ENCODE measurements at places on chromosomes 1 and 21.

- no peak for DNase-seq
Measured at GRCh38 chr1:182191381-182192115, 130.0 kb upstream of the ZNF648 start.

DNA sequence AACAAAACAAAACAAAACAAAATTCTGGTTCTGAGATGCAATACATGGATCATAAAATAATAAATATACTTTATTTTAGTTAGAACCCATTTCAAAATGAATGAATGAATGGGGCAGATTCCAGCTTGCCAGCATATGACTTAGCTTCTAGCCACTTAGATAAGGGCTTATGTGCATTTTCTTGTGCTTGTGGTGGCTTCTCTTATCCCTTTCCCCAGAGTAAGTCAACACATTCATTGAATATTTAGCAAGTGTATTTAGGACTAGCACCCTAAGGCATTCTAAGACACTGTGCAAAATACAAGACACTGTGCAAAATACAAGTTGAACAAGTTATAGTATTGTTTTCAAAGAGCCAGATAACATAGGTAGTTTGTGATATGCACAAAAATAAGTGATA, 4.7 kb downstream of the ADIPOR1 start:
- no peak for DNase-seq

GRCh38 chr1:111826278-111826677, 70.6 kb downstream of the DDX20 start:
- DNase-seq = no peak

DNA sequence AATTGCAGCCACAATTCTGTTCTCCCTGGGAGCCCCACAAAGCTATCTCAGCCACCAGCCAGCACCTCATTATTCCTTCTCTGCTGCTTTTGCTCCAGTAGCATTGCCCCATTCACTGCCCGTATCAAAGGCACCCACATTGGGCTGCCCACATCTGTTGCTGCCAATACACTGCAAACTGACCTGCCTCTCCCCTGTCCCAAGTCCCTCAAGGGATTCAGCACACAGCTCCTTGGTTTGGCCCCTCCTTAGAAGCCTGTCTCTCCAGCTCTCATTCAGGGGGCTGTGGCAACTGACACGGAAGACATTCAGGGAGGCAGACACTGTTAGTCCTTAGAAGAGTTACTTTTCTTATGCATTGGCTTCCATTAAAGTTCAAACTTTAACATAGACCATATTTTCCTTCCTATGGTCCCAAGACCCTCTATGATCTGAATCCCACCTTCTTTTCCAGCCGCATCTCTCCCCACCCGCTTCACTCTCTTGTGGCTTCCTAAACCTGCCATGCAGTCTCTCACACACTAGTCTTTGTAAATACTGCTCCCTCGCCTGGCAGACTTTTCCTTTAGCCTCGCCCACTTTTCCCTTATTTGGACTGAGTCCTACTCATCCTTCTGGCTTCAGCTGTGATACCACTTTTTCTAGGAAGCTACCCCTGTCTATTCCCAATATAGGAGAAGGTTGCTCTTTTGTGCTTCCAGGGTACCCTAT, 19.3 kb upstream of the KLHDC8A start:
- no peak for DNase-seq

GRCh38 chr1:89310505-89310904, 37.8 kb upstream of the GBP5 start:
- DNase-seq = no peak

- DNase-seq = no peak
Measured at GRCh38 chr1:107941531-107941930, 23.4 kb downstream of the VAV3 start.

GRCh38 chr1:171509191-171509590, 23.9 kb downstream of the PRRC2C start:
- no peak for DNase-seq

GRCh38 chr1:185969524-185969991, 235.4 kb downstream of the HMCN1 start:
- DNase-seq = no peak

DNA sequence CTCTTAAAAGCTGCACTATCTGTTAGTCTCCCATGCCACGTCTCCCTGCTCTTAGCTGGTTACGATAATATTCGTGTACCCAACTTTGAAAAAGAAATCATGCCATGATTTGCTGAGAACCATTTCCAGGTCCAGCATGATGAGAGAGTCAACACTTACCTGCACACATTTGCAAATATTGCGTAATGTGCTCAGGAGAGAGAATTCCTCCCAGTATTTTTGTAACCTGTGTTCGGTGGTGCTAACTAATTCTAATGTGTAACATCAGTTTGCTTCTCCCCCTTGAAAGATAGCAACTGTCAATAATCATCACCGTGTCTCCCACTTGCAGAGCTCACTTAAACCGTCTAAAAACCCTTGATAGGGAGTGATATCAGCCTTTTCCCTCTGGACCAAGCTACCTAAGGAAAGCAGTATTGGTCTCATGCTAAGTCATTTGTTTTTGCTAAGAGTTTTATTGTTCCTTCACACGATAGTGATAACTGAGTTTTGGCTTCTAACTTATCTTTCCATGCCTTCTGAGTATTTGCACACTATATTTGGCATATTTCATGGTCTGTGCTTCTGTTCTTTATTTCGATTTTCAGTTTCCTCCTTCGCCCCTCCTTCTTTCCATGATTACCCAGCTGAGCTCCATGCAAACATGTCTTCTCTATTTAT, 61.1 kb upstream of the IRF2BP2 start:
- no peak for DNase-seq

GRCh38 chr1:18109058-18109755, 1.6 kb downstream of the IGSF21 start:
- DNase-seq = no peak

DNA sequence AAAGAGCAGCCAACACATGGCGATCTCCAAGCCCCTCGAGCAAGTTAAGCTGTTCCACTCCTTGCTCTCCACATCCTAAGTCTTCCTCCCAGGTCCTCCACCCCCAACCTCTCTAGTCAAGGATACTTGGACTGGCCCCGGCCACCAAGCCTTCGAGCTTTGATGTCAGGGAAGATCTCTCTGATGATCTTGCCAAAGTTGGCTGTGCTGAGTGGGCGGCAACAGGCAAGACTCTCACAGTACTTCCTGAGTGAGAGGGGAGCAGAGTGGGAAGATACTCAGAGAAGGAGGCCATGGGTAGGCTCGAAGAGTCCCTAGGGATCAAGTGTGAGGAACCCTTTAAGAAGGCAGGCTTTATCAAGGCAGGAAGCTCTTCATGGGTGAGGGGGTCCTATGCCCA, 2.8 kb downstream of the RFX5 start:
- no peak for DNase-seq

DNA sequence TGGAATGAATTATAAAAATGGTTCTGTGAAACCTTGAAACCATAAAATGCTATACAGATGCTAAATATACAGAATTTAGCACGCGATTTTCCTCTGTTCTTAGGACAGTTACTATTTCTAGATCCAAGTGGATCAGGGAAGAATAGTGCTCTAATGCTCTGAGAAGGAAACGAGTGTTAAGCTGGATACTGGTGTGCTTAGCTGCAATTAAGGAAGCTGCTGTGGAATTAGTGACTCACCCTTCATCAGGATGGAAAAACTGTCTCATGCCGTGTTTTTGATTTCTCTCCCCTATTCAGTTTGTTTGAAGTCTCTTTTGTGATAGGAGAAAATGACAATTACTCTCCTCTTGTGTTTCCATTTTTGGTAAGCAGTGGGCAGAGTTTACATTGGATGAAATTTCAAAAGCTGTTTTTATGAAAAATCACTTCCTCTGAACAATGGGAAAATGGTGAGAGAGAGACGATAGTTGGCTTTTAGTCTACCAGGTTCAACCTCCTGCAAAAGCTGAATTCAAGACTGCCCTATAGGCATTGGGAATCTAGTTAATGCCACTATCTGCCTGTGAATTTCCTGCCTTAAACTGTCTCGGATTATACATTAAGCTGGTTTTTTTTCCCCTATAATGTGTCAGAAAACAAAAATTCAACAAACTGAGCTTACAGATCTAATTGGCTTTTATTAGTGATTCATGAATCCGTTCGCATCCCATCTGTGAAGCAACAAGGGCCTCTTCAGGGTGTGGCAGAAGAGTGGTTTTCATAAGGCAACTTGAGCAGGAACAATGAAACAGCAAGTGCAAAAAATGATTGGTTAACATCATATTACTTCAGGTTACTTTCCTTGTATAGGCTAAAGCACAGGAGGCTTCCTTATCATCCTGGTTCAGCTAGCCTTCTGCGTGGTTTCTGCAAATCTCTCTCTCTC, 179.8 kb downstream of the ST6GALNAC3 start:
- DNase-seq = no peak

- DNase-seq = no peak
Measured at GRCh38 chr1:244336232-244336899, 115.3 kb downstream of the ADSS2 start.

All from iPS DF 6.9 (cell line).